ENCODE measurements at places on chromosomes 11 and 22.

GRCh38 chr11:69839516-69839915, 20.3 kb upstream of the FGF3 start:
- no peak for DNase-seq

DNA sequence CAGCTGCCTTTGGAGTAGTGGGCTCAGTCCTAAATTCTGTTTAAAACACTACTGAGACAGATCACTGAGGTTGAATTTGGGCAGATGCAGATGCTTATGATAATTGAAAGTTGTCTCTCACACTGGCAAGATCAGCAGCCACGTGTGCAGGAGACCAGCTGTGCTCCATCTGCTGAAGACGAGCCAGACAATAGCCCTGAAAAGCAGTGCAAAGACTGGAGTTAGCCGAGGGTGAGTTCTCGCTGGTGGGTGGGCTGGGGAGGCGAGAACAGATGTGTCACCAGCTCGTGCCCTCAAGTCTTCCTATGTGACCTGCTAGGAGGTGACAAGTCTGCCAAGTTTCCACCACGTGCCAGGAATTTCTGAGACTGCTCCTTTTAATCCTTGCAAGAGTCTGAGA, 661.3 kb upstream of the B3GAT1 start:
- no peak for DNase-seq

DNA sequence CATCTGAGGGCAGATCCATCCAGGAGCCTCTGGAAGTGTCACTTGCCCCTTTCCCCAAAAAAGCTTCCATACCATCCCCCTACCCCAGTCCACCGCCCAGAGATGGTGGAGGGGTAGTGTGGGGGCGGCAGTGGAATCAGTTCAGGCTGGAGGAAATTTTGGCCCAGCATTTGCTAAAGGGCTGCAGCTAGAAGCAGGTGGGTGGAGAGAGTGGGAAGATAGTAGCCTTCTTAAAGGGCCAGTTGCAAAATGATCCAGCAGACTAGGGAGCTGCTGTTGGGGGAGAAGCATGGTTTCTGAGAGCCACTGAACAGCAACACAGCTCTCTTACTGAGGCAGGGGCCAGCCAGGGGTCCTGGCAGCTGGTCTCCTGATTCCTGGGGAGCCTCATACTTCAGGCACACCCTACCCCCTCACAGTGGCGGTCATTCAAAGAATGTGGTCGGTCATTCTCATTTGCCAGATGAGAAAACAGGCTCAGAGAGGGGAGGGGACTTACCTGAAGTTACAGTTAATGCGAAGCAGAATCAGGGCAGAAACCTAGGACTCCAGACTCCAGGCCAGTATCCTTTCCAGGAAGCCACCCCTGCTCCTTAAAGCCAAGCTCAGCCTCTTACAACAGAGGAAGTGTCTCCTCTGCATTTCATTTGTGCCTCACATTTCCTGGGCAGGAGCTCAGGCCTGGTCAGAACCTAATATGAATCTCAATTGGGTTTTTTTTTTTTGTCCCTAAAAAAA, 5.4 kb downstream of the SEC14L2 start:
- no peak for DNase-seq

- DNase-seq: no peak
Measured at GRCh38 chr11:16611926-16612565, 126.4 kb upstream of the C11orf58 start.

- no peak for DNase-seq
Measured at GRCh38 chr11:131734871-131735270, 364.5 kb downstream of the NTM start.

GRCh38 chr11:109745996-109746625, 324.1 kb downstream of the C11orf87 start:
- no peak for DNase-seq

- DNase-seq: no peak
Measured at GRCh38 chr11:62909107-62909894, 11.9 kb downstream of the CHRM1 start.

- no peak for DNase-seq
Measured at GRCh38 chr11:67562963-67563704, 20.5 kb upstream of the GSTP1 start.
